ENCODE measurements at places on chromosomes 12 and 14.
A peak's percentile ranks its signal among the peaks of the same experiment; 100 is the strongest.

DNA sequence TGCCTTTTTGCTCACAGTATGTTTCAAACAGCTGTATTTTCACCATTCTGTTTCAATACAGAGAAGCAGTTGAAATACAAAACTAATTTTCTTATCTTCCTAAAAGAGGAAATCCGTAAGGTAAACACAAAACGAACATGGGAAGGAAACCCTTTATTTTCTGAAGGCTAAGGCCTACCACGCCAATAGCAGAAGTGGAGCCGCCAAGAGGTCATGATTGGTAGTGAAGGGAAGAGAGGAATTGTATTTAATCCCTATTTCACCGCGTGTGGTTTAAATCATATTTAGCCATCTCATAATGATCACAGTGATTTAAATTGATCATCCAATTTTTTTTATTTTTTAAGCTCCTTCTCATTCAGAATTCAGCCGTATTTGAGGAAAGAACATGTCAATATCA, 398.2 kb downstream of the PRKD1 start:
- DNase-seq = no peak

GRCh38 chr14:38964630-38965029, 138.4 kb downstream of the SEC23A start:
- no peak for DNase-seq

DNA sequence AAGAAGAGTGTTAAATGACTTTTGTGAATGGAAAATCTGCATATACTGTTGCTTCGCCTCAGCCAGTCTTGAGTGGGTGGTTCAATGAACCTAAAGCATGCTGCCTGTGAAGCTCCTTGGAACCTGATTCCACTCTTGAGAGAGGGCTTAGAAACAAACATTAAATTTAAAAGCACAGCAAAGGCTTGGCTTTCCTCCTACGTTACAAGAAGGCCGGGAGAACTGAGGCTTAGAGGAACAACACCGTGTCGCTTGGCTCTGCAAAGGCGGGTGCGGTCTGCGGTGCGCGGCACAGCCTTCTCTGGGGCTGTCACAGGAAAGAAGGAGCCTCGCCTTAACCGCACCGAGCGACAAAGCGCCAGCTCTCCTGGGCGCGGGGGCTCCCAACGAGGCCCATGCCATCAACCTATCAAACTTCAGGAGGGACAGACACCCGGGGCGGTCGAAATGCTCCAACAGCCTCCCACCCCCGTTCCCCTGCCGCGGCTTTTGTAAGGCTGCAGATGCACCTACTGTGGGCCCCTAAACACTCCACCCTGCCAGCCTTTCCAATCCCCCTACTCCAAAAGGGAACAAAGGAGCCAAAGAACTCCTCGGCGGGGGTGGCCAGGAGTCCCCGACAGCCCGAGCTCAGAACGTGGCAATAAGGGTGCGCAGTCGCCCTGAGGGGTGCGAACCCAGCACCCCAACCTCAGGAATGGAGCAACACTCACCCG, 729 bp downstream of the OSBPL8 start:
- DNase-seq = peak; percentile 40

GRCh38 chr12:131356485-131357184, 354.3 kb upstream of the SFSWAP start:
- no peak for DNase-seq

GRCh38 chr14:58167057-58167456, 15.0 kb upstream of the ARMH4 start:
- DNase-seq = no peak

GRCh38 chr12:2156333-2156732, 103.5 kb downstream of the CACNA1C start:
- no peak for DNase-seq

DNA sequence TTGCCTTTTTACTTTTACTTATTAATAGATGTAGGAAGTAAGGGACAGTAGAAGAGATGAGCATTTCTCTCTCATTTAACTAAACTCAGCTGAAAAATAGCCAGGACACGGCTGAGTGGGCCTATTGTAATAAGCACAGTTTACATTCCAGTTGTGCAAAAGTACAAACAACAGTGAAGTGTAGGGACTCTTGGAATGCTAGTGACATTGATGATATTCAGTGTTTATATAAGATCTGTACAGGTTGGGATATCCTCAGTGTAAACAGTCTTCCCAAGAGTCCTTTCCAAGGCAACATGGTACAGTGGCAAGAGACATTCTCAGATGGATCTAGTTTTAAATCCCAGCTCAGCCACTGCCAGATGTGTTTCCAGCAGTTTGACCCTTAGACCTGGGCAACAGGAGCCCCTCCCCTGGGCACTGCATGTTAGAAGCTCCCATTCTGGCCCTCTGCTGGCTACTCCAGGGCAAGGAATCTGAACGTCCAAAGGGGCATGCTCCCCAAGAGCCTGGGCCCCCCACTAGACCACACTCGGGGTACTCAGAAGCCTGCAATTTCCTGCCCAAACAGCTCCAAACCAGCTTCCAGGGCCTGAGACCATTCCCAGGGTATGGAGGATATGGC, 55.3 kb downstream of the STAB2 start:
- DNase-seq = no peak

DNA sequence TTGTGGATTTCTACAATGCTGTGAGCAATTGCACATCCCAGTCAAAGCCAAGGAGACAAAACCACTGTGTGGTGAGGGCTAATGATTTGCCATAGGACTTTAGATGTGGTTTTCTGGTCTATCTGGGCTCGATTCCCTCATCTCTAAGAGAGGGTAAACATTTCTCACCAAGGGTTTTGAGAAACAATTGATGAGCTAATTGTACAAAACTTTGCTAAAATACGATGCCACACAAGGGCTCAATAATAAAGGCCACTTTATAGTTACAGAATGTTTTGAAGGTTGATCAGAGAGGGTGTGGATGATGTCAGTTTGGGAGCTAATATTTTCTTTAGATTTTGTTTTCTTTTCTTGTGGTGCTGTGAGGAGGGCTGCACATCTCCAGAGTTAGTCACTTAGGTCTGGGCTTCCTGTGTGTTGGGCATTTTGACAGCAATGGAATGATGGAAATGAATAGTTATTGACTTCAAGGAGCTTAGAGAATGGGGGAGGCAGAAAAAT, 60.8 kb upstream of the SLC38A4 start:
- DNase-seq = no peak

GRCh38 chr14:77144412-77145115, 3.0 kb upstream of the ZDHHC22 start:
- no peak for DNase-seq

GRCh38 chr14:21059842-21060613, 2.4 kb downstream of the RNASE8 start:
- DNase-seq = no peak

DNA sequence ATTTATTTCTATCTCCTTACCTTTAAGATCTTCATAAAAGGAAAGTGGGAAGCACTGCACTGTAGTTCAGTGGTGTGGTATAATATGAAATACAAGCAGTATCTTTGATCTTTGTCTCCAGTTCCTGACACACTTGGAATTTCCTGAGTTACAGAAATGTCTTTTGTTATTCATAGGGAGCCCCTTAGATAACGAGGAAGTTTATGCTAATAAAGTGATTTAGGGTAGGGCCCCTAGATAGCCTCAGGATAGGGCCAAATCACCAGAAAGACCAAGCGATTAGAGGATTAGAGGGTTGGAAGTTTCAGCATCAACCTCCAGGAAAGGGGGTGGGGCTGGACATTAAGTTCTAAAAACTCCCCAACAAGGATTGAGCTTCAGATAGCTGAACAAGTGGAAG, 29.9 kb upstream of the DDHD1 start:
- DNase-seq = no peak

DNA sequence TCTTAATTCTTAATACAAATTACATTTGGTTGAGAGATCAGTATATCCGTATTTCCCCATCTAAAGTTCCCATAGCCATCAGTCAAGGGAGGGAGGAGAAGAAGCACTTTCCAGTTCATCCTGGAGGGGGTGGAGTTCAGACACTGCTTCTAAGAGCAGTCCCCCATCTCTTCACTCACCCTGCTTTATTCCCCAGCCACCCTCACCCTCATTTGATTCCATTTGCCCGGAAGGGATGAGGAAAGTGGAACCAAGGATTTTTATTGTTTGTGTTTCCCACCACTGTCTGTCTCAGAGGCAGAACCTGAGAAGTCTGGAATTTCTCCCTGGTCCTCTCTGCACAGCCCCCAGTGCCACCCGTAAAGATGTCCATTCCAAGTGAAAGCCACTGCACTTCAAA, 134.2 kb upstream of the HIF1A start:
- DNase-seq = no peak

GRCh38 chr12:111673503-111673902, 12.3 kb downstream of the BRAP start:
- DNase-seq = no peak

DNA sequence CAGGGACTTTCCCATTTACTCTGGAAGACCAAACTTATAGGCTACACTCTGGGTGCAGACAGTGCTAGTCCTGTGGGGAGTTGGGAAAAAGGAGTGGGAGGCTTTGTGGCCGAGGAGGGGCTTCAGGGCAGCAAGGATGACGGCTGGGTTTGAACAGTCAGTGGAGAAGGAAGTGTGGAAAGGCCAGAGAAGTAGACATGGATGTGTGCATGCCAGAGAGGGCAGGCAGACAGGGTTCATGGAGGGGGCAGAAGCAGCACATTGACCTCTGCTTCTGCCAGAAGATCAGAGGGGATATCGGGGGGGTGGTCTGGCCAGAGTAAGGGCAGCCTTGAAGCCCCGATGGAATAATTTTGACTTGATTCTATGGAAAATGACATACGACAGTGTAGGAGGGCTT, 27.2 kb upstream of the KCNA5 start:
- no peak for DNase-seq

GRCh38 chr12:89513544-89513943, 11.1 kb downstream of the GALNT4 start:
- DNase-seq = no peak

GRCh38 chr14:36940476-36940875, 231.9 kb downstream of the SLC25A21 start:
- no peak for DNase-seq

DNA sequence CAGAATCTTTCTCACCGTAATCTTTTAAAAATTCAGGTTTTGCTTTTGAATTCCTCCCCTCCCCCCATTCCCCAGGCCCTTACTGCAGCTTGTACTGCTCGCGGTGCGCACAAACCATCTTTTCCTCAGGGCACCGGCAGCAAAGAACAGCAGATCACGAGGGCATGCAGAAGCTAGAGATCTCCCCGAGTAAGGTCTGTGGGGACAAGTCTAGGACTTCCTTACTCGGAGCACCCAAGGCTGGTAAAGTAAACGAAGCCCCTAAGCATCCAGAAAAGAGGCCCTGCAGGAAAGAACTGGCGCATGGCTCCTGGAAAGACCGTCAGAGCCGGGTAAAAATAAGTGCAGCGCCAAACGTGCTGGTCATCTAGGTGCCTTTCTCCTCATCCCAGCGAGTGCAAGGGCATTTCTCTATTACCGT, 727 bp downstream of the LDHB start:
- peak; percentile 32 for DNase-seq

GRCh38 chr12:95074766-95075165, 1.3 kb upstream of the NR2C1 start:
- no peak for DNase-seq

DNA sequence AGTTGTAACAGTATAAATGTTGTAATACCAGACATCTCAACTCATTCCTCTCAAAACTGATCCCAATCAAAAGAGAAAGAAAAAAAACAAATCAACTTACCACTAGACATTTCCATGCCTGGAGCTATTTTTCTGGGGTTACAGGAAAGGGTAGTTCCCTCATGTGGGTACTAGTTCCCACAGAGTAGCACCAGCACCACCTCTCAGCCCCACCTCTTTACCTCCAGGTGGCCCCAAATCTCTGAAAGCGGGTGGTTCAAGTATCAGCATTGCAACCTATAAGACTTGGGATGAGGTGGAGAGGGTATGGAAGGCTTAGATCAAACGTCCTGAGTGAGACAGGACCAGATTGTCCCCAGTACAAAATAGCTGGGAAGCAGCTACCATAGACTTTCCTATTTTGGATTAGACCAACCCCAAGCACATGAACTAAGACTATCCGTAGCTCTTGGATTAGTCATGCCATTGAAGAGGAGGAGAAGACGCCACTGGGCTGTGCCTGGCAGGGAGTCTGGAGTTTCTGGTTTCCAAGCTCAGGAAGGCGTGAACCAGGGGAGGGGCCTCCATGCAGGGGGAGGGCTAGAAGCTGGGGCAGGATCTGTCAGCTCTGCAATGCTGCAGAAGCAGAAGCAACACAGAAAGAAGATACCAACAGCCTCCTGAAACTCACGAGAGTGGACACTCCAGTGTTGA, at the start of gene SLC39A2:
SLC39A2 (plus strand) TSS at position 620 of the 693 bp plus-strand sequence. CDS start 154 bp downstream, outside the sequence.
- DNase-seq = peak; percentile 22

- DNase-seq = no peak
These were observed 560.4 kb upstream of the FLRT2 start for GRCh38 chr14:84969501-84969900.

- no peak for DNase-seq
These were observed 311.5 kb upstream of the OR4E1 start for GRCh38 chr14:21985081-21985480.

DNA sequence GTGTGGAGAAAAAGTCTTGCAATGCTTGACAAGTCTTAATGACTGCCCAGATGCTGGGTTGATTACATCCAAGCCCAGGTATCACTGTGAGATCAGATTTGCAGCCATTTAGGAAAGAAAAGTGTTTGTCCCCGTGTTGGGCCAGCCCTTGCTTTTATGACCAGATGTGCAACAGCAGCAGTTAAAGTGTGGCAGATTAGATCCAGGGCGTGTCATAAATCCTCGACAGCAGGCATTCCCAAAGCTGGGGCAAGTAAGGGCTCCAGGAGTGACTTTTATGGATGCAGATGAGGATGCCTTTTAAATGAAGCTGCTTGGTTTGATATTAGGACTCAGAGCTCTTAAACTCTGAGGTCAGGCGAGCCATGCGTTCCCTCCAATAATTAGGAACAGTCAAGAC, 1.7 kb downstream of the SMOC1 start:
- peak; percentile 17 for DNase-seq

DNA sequence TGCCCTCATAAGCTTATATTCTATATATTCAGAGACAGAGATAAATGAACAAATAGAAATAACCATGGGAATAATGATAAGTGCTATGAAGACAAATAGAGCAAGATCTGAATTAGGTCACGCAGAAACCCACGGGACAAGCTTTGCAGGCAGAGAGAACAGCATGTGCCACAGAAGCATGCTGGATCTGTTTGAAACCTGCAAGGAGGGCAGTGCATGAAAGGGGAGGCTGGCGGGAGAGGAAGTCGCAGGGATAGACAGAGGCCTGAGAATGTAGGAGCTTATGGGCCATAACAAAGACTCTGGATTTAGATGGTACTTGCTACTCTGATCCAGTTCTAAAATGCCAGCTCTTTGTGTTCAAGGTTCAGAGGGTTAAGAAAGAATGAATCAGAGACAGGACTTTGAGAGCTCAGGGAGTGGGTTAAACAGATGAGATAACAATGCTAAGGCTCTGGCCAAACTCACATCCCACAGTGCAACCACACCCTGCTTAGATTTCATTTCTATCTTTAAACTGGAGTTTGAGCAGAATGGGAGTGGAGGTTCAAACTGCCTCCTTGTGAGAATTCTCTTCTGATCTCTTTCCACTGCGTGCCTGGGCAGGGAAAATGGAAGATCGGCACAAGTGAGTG, 49.2 kb upstream of the PPP1R12A start:
- DNase-seq = no peak

DNA sequence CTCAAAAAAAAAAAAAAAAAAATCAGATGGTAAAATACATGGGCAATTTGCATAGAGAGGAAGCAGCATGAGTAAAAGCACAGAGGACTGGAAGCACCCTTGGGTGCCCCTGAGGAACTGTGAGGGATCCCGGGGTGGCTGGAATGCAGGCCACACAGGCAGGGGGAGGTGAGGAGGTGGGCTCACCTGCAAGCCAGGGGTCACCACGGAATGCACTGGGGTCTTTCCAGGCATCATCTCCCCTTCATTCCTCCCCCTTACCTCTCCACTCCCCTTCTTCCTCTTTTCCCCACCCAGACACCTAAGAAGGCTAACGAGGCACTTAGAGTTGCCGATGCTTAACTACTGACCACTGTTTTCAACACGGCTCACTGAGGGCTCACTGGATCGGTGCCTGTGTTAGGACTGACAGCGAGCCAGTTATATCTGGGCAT, 14.4 kb upstream of the HIP1R start:
- DNase-seq = no peak

Data from HEK293T (cell line).